Activated CD4-positive, alpha-beta T cell treated with anti-CD3 and anti-CD28 coated beads for 24 hours (primary cell): ENCODE measurements at places on chromosomes 5 and 9.

DNA sequence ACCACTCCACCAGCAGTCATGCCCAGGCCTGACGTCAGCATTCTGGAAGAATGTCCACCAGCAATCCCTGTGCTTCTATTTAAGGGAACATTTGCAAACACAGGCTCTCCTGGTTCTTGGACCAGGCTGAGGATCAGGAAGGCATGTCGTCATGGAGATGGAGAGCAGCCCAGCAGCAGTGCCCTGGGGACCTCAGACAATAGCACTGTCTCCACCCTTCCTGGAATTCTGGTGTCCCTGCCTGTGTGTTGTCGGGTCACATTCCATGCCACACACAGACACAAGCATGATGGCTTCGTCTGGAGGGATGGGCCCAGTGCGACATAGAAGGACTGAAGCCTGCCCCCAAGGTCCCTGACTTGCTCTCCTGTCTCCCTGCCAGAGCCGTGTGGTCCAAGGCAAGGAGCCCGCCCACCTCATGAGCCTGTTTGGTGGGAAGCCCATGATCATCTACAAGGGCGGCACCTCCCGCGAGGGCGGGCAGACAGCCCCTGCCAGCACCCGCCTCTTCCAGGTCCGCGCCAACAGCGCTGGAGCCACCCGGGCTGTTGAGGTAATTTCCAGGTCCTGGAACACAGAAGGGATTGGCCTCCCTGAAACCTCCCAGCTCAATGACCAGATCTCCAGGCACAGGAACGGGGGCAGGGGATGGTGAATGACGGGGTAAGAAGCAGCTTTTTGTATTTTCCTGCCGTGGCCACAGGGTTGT is 43.8 kb downstream of the STOM start:
- DNase-seq: no peak

GRCh38 chr5:149666212-149666852 is 63.8 kb upstream of the PPARGC1B start:
- DNase-seq: no peak

GRCh38 chr9:94729199-94729598 is 2.7 kb downstream of the AOPEP start:
- DNase-seq: no peak

DNA sequence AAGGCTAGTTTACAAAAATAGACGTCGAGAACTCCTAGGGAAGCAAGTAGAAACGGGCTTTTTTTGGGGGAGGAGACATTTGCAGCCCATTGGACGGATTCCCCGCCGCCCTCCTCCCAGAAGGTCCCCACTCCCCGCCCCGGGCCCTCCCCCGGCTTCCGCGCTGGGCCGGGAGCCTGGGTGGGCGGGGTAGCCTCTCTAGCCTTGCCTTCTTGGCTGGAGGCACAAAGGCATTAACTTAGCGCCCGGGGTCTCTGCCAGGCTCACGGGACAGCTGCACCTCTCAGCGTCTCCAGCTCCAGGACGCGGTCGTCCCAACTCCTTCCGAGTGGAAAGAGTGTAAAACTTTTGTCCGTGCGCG is at the start of gene DMRTA1:
Gene DMRTA1, plus strand, starts transcription at position 236 of the 361 bp plus-strand sequence. CDS start 242 bp downstream, outside the sequence.
- DNase-seq: no peak

- peak; percentile 81 for DNase-seq
These were observed at the start of gene CTSV for GRCh38 chr9:97038611-97039513. TSS of gene CTSV (minus strand) at chr9:97039142. CDS start at chr9:97038043, 1,099 bp downstream.

DNA sequence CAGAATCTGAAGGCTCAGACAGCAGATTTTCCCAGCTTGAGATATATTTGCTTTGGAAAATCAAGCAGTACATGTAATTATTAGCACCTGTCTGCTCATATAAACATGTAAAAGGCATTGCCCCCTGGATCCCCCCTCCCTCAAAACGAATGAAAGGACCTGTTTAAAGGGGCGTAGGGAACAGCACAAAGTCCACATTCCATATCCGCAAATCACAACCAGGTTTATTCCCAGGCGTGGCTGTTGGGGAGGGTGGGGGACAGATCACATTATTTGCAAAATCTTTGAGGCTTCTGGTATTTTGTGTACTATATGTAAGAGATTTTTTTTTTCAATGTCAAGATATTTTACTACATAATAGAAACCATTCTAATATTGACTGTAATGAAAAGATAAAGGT is 8.7 kb upstream of the MRPS2 start:
- DNase-seq: no peak

GRCh38 chr5:169165052-169165451 is 135.9 kb downstream of the SLIT3 start:
- no peak for DNase-seq

- DNase-seq: peak; percentile 44
These were observed 13.1 kb downstream of the LRRC26 start for GRCh38 chr9:137156567-137157375.

GRCh38 chr9:129406278-129407225 is 214.3 kb downstream of the C9orf50 start:
- no peak for DNase-seq

DNA sequence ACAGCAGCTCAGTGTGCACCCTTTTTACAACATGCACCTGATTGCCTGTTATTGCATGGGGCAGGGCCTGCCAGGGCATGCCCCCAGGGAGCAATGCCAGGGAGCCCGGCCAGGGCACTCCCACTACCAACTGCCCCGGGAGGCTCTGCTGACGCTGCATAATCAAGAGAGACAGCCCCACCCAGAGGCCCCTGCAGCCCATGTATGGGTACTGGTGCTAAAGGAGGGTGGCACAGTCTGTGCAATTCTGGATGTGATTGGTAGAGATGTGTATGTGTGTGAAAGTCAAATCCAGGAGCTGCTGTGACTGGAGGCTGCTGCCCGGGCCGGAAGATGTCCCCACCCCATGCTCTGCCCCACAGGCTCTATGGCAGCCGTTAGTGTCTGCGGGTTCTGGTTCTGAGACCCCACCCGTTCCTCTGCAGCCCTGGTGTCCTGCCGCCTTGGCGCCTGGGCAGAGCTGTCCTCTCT is 3.9 kb upstream of the NEURL1B start:
- DNase-seq: no peak

- DNase-seq: no peak
These were observed 93.6 kb upstream of the TLE4 start for GRCh38 chr9:79477955-79478771.

GRCh38 chr9:34512131-34513078 is 10.4 kb downstream of the ENHO start:
- no peak for DNase-seq

DNA sequence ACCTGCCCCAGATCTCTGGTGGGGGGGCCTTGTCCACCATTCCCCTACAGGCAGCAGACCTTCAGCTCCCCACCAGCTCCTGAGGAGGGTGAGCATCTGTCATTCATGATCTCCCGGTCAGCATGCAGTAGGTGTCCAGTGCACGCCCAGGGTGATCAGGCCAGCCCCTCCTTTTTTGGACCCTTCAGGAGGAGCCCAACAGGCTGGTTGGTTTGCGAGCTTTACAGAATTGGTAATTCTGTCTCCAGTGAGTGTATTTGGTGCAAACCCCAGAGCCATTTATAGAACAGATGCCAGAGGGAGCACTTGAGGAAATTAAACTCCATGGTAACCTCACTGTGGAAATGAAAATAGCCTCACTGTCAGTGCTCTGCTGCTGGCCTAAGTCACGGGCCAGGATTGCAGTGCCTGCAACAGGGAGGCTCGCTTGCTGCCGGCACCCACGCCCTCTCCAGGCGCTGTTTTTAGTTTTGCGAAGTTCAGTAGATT is 23.4 kb downstream of the WNK2 start:
- no peak for DNase-seq

DNA sequence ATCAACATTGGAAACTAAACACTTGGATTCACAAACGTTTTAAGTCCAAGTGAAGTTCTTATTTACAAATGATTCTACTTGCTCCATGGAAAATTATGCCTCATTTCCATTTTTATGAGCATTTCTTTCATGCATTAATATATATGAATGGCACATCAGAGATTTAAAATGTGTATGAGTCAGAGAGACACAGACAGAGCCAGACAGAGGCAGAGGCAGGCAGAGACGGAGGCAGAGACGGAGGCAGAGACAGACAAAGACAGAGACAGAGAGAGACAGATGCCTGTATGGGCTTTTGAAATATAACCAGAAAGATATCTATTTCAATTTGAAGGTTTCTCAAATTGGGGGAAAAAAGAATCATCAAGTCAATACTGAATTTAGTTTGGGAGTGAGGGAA is 649.0 kb downstream of the PTPRD start:
- no peak for DNase-seq

- no peak for DNase-seq
These were observed 287.5 kb downstream of the KCTD16 start for GRCh38 chr5:144458216-144458615.

DNA sequence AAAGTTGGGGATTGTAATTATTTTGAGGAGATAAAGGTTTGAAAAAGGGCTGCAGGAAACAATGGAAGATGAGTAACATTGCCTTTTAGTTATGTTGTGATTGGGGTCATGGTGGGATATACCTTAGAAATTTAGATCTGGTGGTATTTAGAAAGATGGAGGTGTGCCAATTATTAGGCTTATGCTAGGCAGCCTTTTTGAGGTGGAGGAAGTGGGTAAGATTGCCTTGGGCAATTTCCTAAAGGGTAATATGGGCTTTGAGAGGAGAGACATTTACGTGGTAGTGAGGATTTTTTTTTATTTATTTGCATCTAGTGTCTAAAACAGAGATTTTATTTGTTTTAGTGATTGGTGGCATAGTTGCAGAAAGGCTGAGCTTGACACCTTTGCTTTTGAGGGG is 10.5 kb downstream of the HSPA4 start:
- no peak for DNase-seq

DNA sequence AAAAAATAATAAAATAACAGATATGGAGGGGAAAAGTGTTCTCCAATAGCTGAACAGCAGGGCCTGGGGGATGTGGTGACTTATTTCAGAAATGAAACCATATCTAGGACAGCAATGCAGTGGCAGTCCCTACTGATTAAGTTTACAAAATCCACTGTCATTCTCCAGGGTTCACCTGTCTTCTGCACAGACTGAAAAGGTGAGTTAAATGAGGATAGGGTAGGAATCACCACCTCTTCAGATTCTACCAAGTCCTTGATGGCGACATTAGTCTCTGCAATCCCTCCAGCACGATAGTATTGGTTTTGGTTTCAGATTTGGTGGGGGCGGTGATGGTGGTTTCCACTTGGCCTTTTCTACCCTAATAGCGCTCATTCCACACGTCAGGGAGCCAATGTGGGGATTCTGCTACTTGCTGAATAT is 32.3 kb upstream of the NPM1 start:
- DNase-seq: no peak

DNA sequence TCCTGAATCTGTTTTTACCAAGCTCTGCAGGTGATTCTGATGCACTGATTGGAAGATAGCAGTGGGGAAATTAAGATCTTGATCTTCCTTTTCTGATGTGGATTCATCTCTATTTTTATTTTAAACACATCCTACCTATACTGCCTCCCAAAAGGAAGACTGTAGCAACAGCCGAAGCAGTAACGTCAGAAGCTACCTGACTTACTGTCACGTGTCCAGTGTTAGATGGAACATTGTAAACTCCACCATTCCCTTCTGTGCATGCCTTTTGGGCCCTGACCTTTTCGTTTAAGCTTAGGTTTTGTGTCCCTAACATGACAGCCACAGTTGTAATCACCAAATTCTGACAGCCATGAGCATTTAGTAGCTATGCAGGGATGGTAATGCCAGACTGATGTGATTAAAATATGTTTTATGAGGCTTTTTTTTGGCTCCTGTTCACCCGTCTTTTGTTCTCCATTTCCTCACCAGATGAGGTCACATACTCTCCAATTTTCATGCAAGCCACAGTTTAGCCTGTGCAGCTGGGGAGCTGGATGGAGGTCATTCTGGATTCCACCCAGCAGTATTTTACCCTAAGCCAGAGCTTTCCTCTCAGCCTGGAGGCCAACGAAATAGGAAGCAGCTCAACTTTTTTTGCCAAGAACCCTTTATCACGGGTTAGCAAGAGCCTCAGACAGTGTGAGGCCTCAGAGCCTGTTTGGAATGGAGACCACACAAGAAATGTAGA is 15.6 kb upstream of the FOXD1 start:
- DNase-seq: no peak

GRCh38 chr9:4555236-4555635 is 65.0 kb downstream of the SLC1A1 start:
- DNase-seq: no peak

GRCh38 chr9:123164285-123164684 is 104.1 kb downstream of the STRBP start:
- DNase-seq: no peak

DNA sequence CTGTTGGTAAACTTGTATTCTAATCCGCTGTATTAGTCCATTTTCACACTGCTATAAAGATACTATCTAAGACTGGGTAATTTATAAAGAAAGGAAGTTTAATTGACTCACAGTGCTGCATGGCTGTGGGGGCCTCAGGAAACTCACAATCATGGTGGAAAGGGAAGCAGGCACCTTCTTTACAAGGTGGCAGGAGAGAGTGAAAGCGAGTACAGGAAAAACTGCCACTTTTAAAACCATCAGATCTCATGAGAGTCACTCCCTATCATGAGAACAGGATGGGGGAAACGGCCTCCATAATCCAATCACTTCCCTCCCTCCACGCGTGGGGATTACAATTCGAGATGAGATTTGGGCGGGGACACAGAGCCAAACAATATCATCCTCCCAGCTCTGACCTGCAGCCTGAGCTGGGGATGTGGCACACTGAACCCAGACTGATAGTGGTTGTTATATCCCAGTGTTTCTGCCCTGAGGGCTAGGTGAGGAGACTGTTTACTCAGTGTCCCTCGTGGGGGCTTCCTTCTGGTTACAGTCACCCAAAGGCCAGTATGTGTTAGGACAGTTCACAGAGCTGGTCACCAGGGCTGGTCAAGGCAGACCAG is 488.3 kb downstream of the KDM4C start:
- DNase-seq: no peak

- DNase-seq: no peak
These were observed 68.1 kb upstream of the ERCC6L2 start for GRCh38 chr9:95807326-95807947.

- no peak for DNase-seq
These were observed 85.2 kb downstream of the NR3C1 start for GRCh38 chr5:143318270-143318669.

GRCh38 chr9:114272739-114273431 is 50.0 kb upstream of the ORM1 start:
- DNase-seq: no peak

GRCh38 chr9:90834828-90835595 is 33.4 kb downstream of the SYK start:
- DNase-seq: no peak
